CD4-positive, alpha-beta T cell (primary cell): ENCODE measurements at places on chromosomes 1 and 21.
A peak's percentile ranks its signal among the peaks of the same experiment; 100 is the strongest.

- DNase-seq = peak; percentile 40
Observed at GRCh38 chr1:159921251-159921650, 4.1 kb downstream of the TAGLN2 start.

DNA sequence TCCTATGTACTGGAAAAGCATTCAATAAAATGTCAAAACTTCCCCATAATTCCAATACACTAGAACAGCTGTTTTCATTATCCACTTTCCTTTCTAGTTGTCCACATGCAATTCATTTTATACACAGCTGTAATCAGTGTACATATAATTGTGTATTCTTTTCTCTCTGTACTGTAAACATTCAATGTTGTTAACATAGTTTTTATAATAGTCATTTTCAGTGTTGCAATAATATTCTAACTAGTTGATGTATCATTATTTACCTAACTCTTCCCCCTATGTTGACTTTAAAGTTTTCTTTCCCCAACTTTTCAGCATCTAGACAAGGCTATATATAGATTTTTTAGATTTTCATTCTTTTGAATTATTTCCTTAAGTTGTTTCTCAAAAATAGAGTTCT, 44.4 kb downstream of the DIPK1A start:
- no peak for DNase-seq

DNA sequence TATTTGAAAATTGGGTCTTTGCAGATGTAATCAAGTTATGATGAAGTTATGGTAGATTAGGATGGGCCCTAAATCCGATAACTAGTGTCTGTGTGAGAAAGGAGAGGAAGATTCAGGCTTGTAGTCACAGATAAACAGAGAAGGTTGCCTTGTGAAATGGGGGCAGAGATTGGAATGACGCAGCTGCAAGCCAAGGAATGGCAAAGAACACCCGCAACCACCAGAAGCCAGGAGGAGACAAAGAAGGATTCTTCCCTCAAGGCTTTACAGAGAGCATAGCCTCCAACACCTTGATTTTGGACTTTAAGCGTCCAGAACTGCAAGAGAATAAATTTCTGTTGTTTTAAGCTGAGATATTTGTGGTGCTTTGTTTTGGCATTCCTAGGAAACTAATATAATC, 35.4 kb upstream of the COL24A1 start:
- no peak for DNase-seq

GRCh38 chr1:25922971-25923552, 16.8 kb upstream of the STMN1 start:
- no peak for DNase-seq

GRCh38 chr1:26003262-26003661, 5.4 kb upstream of the PAFAH2 start:
- no peak for DNase-seq

GRCh38 chr1:22717037-22717760, 6.6 kb downstream of the EPHB2 start:
- DNase-seq = no peak

DNA sequence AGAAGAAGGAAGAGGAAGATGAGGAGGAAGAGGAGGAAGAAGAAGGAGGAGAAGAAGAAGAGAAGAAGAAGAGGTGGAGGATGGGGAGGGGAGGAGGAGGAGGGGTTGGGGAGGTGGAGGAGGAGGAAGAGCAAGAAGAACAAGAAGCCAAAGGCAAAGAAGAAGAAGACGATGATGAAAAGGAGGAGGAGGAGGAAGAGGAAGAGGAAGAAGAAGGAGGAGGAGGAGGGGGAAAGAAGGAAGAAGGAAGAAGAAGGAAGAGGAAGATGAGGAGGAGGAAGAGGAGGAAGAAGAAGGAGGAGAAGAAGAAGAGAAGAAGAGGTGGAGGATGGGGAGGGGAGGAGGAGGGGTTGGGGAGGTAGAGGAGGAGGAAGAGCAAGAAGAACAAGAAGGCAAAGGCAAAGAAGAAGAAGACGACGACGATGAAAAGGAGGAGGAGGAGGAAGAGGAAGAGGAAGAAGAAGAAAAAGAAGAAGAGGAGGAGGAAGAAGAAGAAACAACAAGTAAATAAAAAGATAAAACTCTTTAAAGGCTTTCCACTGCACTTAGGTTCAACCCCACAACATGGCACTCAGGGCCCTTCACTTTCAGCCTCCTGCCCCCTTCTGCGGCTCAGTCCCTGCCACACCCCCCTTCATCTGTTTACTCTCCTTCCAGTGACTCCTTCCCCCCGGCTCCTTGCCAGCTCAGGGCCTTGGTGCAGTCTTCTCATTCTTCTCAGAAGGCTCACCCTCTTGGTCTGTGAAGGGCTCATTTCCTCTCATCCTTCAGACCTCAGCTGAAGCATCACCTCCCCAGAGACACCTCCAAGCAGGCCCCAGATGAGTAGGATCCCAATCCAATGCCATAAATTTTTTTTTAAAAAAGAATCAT, 114.0 kb downstream of the KCNN3 start:
- no peak for DNase-seq

- no peak for DNase-seq
Observed at GRCh38 chr1:164658864-164659263, 99.9 kb downstream of the PBX1 start.

- DNase-seq = no peak
Observed at GRCh38 chr1:153368495-153368894, 6.9 kb downstream of the S100A12 start.
